ENCODE measurements at places on chromosomes 6 and 20.

- DNase-seq = no peak
These were observed 50.9 kb downstream of the CCN2 start for GRCh38 chr6:131900231-131900630.

DNA sequence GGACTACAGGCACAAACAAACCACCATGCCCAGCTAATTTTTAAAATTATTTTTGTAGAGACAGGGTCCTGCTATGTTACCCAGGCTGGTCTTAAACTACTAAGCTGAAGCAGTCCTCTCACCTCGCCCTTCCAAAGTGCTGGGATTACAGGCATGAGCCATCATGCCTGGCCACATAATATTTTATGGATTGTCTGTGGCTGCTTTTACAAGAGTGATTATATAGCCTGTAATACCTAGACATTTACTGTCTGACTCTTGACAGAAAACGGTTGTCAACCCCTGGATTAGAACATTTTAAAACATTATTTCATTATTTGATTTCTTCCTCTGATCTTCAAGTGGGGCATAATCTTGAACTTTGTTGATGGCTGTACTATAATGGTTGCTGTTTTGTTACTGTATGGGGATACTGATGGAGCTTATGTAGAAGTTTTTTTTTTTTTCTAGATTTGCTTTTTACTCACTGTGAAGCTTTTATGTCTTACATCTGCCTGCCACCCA lies 14.3 kb downstream of the PARD6B start:
- DNase-seq = no peak

- DNase-seq = no peak
These were observed 10.8 kb downstream of the DDX27 start for GRCh38 chr20:49230021-49230420.

- no peak for DNase-seq
These were observed 163.4 kb upstream of the HEY2 start for GRCh38 chr6:125586074-125586473.

GRCh38 chr6:71229477-71229876 lies 59.1 kb upstream of the OGFRL1 start:
- no peak for DNase-seq

DNA sequence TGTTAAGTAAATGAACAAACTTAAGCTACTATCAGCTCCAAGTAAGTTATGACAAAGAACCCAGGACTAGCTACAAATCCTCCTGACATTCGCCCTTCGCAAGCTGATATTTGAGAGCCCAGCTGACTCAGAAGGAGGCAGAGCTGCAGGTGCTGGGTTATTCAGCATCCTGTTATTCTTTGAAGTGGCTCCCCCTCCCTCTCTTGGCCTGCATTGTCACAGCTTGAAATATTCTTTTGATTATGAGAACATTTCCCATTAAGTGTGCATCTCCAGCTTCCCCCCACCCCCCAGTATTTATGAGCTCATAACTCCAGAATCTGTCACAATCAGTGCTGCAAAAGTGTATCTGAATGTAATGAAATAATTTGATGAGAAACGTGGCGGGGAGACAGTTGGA lies 78.8 kb upstream of the RALY start:
- DNase-seq = no peak

- DNase-seq = no peak
These were observed 137.3 kb downstream of the ZFAND3 start for GRCh38 chr6:37956711-37957275.
